ENCODE measurements at places on chromosomes 7 and 10. TPM values are rescaled to one million over a fixed set of nuclear protein-coding genes. Genes with fewer than 3 reads are reported as not detected.

GRCh38 chr10:132332433-132332754 is 401 bp downstream of the LRRC27 start:
- DNase-seq: no peak

- DNase-seq: no peak
These were observed 38.8 kb upstream of the CACUL1 start for GRCh38 chr10:118793545-118793944.

- peak; percentile 49 for DNase-seq
These were observed 106.0 kb downstream of the UPF2 start for GRCh38 chr10:11936389-11937152.

PCLO gene
- 9.2 TPM for total RNA-seq

C10orf143 gene
- 6.9 TPM for total RNA-seq
